Stimulated activated CD8-positive, alpha-beta memory T cell treated with anti-CD3 and anti-CD28 coated beads, Interleukin-15, amount 100 ng/mL, for 4 hours (primary cell): ENCODE measurements at places on chromosomes 1 and 21.

DNA sequence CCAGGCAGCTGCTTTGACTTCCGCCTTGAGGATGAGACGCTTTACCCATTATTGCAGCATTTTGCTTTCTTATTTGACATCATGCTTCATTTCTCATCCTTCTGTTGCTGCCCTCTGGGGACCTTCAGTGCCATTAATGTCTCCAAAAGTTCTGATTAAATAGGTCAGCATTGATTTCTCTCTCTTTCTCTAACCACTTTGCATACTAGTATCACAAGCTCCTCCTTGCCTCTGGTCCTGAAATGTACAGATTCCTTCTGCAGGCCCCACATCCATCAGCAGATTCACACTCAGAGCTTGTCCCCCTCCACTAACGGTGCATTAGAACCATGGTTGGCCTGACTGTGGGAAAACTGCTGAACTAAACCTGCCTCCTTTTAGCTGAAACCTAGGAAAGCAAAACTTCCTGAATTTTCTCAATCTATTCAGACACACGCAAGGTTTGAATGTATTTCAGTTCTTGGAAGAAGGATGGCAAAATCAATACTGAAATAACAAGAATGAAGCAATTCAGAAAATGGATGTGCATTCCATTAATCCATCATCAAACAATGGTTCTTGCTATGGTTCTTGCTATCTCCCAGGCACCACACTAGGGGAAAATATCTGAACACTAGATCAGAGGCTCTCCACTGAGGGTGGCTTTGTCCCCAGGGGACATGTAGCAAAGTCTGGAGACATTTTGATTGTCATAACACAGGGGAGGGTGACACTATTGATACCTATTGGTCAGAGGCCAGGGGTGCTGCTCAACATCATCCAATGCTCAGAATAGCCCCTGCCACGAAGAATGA is 154.5 kb downstream of the PCP4 start:
- DNase-seq = no peak

DNA sequence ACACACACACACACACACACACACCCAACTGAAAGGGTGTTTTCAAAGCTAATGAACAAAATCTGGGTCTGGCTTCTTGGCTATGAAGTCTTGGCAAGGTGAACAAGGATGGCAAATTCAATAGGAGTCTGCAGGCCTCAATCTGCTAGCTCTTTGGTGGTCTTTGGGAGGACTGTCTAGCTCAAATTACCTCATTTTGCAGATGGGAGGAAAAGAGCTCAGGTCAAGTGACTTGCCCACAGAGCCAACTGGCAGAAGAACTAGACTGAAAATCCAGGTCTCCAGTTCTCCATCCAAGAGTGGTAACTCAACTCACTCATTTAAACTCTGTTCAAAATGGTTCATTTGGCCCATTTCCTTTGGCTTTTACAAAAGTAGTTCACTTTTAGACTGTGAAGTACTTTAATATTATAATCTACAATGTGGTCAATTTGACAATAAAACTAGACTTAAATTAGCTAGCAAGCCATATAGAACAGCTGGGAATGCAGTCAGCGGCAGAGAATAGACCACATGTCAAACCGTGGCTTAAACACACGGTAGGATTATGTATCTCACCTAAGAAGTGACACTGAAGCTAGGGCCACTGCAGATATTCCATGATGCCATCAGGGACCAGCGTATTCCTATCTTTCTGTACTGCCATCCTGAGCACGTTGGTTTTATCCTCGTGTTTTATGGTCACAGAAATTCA is 112.9 kb downstream of the APP start:
- no peak for DNase-seq

DNA sequence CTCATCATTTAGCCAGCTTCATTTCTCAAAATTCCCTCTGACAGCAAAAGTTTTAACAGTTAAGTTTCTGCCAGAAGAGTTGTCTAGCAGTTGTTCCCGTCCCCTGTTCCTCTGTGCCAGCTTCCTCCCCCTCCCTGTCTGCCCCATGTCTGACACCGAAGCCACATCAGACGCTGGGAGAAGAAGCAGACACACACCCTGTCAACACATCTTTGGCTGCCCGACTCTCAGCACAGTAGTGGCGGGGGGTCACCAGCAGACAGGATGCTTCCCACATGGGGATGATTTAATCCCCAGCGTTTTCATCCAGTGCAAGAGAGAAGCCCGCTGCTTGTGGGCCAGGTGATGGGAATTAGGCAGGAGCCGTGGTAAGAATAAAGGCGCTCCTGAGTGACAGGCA is 379.4 kb upstream of the RUNX1 start:
- DNase-seq = no peak

DNA sequence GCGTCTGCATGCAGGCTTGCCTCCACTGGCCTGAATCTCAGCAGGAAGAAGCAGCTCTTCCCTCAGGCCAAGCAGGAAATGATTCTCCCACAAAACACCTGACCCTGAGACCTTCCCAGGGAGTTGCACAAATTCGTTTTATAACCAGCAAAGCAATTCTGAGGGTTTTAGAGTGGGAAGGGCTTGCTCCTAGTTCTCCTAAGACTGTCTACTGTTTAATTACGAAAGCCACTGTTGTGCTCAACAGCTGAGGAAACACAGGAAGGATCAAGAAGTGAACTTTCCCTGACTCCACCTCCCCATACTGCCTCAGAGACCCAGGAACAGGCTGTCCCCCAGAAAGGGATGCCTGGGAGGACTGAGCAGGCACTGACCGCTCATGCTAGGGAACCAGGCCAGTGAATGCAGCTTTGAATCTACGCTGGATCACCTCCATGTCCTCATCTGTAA is 37.0 kb upstream of the PUM1 start:
- DNase-seq = no peak

DNA sequence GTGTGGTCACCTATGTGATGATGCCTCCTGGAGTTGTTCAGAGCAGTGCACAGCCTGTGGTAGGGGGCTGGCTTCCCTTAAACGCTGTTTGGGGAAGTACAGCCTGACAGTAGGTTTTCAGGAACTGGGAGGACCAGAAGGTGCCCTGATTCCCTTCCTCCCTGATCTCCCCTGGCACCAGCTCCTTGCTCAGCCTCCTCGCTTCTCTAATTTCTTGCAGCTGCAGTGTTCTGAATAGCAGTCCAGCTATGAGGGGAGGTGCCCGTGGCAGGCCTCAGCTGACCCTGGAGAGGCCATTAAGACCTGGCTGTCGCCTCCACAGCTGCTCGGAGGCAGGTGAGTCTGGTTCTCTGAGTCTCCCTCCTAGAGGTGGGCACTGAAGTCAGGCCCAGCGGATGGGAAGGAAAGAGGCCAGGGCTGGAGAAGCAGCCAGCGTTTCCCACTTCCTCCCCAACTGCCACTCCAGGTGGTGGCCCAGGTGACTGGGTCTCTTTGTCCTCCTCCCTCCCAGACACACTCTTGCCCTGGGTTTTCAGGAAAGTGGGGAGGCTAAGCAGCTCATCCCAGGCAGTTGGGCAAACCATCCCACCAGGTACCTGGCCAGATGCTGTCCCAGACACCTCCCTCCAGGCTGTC is 52.0 kb upstream of the RPL11 start:
- no peak for DNase-seq

DNA sequence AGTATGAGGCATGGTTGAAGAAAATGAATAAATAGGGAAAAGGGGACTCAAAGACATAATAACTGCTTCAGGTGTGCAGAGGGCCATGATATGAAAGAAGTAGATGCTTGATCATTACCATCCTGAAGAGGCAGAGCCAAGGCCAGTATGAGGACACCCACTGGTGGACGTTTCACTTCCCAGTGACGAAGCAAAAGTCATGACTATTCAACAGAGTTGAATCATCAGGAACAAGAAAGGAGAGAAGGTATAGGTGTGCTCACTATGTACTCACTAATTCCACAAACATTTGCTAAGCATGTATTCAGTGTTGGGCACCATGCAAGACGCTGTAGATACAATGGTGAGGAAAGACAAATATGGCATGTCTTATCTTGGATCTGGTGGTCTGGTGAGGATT is 319.2 kb upstream of the RUNX1 start:
- no peak for DNase-seq

GRCh38 chr1:44261171-44261817 is 48.0 kb downstream of the DMAP1 start:
- no peak for DNase-seq

GRCh38 chr1:29506678-29507225 is 270.4 kb downstream of the PTPRU start:
- no peak for DNase-seq

GRCh38 chr1:112358061-112358770 is 37.8 kb upstream of the CTTNBP2NL start:
- no peak for DNase-seq

- DNase-seq = no peak
These were observed 135.1 kb downstream of the CHD1L start for GRCh38 chr1:147377263-147378246.

GRCh38 chr21:35738347-35738961 is 321.9 kb downstream of the SETD4 start:
- no peak for DNase-seq

DNA sequence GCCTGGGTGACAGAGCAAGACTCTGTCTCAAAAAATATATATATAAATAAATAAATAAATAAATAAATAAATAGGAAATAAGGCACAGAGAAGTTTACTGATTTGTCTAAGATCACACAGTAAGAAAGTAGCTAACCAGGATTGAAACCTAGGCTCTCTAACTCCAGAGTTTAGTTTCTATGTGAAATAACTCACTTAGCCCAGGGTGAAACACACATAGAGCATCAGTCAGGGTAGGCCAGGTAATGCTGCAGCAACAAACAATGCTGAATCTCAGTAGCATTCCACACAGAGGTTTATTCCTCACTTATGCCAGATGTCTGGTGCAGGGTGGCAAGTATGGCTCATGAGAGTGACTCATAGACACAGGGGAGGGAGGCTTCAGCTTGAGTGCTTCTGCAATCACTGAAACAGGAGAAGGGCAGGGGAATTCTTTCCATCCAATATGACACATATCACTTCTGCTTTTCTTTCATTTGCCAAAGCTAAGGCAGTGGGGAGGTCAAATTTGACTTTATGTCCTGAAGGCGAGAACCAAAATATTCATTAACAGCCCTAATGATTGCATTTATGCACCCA is 37.1 kb upstream of the KANK4 start:
- no peak for DNase-seq

DNA sequence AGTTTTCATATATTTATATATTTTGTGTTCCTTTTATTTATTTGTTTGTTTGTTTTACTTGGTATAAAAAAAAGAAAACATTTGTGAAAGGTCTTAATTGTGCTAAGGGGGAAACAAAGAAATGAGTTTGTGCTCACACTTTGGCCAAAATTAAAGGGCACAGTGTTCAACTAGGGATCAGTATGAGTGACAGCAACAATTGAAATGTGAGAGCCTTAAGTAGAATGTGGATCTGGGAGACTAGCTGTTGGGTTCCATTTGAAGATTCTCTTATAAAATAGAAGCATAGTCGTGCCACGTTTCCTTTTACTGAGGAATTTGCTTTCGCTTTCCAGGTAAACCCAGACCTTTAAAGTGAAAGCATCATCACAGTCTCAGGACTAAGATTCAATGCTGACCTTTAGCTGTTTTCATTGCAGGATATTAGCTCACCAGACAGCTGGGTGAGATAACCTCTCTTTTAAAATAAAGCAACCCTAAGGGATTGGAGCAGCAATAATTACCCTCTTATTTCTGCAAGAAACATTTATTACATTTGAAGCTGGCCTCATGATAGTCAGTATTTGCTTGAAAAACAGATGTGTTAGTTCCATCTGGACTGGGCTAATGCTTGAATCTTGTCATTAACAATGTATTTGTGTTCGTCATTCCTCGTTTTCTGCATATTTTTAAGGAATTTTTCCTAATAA is 37.1 kb upstream of the CD55 start:
- no peak for DNase-seq

- DNase-seq = peak; percentile 3
These were observed 40.9 kb upstream of the ZBTB18 start for GRCh38 chr1:244010191-244010590.

GRCh38 chr21:26136671-26137070 is 33.9 kb downstream of the APP start:
- DNase-seq = no peak

- DNase-seq = no peak
These were observed 131.8 kb upstream of the IPO9 start for GRCh38 chr1:201697174-201697573.

DNA sequence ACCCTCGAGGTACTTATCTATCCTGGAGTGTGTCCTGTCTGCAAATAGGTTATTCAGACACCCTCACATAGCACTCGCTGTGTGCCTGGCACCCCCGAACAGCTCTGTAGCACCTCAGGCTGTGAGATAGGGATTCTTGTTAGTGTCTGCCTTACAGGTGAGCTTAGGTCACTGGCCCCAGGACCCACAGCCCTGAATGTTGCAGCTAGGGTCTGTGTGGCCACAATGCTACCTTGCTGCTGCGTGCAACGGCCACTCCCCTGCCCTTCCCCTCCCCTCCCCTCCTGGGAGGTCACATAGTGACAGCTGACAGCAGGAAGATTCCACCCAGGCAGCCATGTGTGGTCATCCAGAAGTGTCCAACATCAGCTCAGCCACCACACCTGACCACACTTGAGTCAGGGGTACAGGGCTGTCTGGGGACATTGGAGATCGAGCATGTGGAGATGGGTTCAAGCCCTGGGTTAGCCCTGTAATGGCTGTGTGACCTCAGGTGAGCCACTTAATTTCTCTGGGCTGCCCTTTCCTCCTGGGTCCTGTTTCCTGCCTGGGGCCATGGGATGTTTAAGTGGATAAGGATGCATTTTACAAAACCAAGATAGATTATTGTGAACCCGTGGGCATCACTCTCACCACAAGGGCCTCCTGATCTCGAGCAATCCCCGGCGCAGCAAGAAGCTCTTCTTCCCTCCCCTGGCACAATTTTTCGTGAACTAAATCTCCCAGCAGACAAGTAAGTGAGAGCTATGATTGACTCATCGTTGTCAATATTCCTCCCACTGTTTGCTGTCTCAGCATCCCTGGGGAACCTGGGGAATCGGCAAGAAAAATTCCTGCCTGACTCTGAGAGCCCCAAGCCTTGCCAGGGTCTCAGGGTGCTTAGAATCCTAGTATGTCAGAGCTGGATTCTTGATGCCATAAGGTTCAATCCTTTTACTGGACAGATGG is 208.7 kb downstream of the PTPRU start:
- DNase-seq = no peak

- DNase-seq = no peak
These were observed 147.6 kb upstream of the C1orf174 start for GRCh38 chr1:4047666-4048065.

GRCh38 chr1:210568631-210569030 is 239.9 kb downstream of the HHAT start:
- no peak for DNase-seq

- no peak for DNase-seq
These were observed 18.0 kb upstream of the RABGGTB start for GRCh38 chr1:75768016-75768415.

DNA sequence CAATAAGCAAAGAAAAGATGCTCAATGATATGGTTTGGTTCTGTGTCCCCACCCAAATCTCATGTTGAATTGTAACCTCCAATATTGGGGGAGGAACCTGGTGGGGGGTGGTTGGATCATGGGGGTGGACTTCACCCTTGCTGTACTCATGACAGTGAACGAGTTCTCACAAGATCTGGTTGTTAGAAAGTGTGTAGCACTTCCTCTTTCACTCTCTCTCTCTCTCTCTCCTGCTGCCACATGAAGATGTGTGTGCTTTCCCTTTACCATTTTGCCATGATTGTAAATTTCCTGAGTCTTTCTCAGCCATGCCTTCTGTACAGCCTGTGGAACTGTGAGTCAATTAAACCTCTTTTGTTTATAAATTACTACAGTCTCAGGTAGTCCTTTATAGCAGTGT is 248.4 kb downstream of the HHIPL2 start:
- no peak for DNase-seq

GRCh38 chr1:17633654-17634053 is 94.2 kb downstream of the ARHGEF10L start:
- no peak for DNase-seq
